ENCODE measurements at places on chromosomes 12 and 14.

DNA sequence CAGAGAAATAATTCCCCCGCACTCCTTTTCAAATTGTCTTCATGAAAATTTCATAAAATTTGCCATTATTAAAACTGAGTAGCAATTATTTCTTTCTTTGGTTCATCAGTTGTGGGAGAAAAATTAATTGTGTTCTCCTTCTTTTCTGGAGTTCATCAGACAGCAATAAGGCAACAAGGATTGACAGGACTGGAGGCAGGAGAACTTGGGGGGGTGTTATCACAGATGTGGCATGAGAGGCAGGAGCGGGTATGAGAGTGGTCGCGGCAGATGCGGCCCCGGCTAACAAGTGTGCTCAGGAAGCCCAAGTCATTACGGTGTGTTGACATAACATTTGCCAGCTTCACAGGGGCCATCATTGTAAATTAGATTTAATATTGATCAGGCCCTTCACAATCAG is 306.6 kb upstream of the TMPO start:
- DNase-seq = no peak

DNA sequence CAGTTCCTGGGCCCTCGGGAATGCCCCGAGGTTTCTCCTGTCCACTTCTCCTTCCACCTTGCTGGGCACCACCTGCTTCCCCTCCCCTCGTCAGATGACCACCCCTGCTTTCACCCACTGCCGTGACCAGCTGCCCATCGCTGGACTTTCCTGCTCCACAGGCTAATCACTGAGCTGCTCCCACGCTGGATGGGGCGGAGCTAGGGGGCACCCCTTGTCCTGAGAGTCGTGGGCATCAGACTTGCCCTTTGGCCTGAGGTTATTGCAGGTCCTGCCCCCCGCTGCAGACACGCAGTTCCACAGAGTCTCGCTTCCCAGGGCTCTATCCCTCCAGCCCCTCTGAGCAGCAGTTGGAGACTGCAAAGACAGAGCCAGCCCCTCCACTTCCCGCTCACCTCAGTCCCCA is 427 bp downstream of the SLC6A12 start:
- no peak for DNase-seq

GRCh38 chr12:111893287-111893686 is 51.3 kb downstream of the MAPKAPK5 start:
- DNase-seq = no peak

- peak; percentile 50 for DNase-seq
These were observed 21.9 kb upstream of the IFT81 start for GRCh38 chr12:110102255-110102654.

- no peak for DNase-seq
These were observed 10.0 kb upstream of the CDCA4 start for GRCh38 chr14:105030836-105031396.

GRCh38 chr14:36167431-36167830 is 9.1 kb downstream of the PTCSC3 start:
- no peak for DNase-seq

DNA sequence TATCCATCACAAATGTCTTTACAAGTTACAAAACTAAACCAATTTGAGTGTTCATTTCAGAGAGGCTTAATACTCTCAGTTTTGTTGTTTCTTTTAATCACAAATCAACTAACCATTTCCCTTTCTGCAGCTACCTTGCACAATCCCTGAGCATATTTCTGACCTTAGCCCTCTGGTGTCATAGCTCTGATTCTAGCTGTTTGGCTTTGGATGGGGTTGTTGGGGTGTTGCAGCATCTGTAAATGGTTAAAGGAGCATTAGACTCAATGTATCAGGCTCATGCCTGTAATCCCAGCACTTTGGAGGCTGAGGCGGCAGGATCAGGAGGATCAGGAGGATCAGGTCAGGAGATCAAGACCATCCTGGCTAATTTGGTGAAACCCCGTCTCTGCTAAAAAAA is 461.4 kb downstream of the NRXN3 start:
- DNase-seq = no peak

- DNase-seq = peak; percentile 22
These were observed 21.1 kb upstream of the KCNA5 start for GRCh38 chr12:5022465-5023061.

- no peak for DNase-seq
These were observed 42.9 kb downstream of the GPR135 start for GRCh38 chr14:59422069-59422881.

DNA sequence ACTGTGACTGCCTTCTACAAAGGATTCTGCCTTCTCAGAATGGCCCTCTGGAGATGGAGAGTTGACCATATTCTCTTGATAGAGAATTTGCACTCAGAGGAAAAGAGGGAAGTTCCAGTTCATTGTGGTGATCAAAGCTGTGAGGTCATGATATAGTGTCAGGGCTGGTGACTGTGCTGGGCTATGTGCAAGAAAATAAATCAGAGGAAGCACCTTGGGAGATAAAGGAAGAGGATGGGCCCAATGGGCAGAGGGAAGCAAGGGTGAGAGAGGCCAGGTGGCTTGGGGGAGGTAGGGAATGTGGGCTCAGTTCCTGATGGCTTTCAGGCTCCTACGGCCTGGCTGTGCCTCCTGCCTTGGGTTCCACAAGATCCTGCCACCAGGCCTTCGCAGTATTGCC is 145.8 kb downstream of the SLC8A3 start:
- no peak for DNase-seq

- no peak for DNase-seq
These were observed 28.0 kb downstream of the RCOR1 start for GRCh38 chr14:102620413-102620812.

GRCh38 chr12:52977170-52977569 is 28.3 kb downstream of the KRT18 start:
- DNase-seq = no peak

DNA sequence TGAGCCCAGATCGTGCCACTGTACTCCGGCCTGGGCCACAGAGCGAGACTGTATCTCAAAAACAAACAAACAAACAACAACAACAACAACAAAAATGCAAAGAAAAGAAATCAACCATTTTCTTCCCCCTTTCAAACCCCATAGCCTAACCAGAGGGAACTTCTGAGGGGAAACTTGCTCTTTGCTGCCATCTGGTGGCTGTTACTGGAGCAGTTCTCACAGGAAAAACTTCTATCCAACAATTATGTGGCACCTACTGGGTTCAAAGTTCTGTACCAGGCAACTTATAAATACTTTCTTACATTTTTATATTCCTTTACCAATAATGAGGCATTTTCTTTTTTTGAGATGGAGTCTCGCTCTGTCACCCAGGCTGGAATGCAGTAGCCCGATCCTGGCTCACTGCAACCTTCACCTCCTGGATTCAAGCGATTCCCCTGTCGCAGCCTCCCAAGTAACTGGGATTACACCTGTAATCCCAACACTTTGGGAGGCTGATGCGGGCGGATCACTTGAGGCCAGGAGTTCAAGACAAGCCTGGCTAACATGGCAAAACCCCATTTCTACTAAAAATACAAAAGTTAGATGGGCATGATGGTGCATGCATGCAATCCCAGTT is 50.9 kb upstream of the BICDL1 start:
- peak; percentile 72 for DNase-seq

DNA sequence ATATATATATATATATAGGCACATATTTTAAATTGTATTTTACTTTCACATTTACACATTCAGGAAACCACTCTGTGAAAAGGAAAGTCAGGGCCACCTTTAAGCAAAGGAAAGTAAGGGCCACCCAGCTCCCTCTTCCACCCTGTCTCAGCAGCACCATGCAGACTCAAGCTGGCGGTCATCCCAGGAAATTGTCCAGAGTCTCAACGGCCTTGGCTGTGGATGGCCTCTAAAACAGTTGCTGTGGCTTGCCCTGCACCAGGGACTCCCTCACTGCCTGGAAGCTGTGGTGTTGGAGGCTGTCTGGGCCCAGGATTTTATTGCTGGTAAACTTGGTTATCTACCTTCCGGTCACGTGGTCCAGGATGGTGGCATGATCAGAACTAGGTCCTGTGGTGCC is 11.8 kb upstream of the RPL10L start:
- no peak for DNase-seq
